ENCODE measurements at places on chromosomes 1 and 21. TPM values are rescaled to one million over a fixed set of nuclear protein-coding genes. Genes with fewer than 3 reads are reported as not detected.

The SEC16B gene
- total RNA-seq, result not detected

The CHIA gene
- total RNA-seq, result not detected

DNA sequence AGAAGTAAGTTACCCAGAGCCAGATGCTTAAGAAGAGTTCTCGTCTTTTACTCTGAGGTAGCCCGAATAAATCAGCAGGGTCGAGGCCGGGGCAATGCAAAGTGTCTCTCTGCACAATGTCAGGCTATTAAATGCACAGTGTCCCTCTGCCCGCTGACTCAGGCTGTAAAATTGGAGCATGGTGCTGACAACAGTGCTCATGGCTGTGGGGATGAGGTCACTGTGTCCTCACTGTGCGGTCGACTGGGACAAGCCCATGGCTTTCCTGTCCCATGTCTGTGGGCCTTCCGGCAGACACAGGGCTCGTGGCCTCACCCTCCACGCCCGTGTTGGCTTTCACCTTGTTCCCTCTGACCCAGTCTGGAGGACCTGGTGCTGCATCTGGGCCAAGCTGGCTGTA lies 14.6 kb upstream of the SLC2A1 start:
- H3K27me3 ChIP-seq, result no peaks in the 10 kb centered on the region
- no peak for DNase-seq
- peaks cover 8% of the 10 kb centered on the region for H3K36me3 ChIP-seq
- peaks cover 2% of the 10 kb centered on the region for H3K4me1 ChIP-seq

DNA sequence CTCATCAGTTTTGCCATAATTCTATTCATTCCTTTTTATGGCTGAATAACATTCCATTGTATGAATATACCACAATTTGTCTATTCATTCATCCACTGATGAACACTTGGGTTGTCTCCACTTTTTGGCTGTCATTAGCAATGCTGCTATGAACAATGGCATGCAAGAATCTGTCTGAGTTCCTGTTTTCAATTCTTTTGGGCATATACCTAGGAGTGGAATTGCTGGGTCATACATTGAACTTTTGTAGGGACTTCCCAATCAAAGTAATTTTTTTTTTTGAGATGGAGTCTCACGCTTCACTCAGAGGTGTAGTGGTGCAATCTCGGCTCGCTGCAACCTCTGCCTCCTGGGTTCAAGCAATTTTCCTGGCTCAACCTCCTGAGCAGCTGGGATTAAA lies 34.9 kb downstream of the AADACL4 start:
- H3K4me1 ChIP-seq, result no peaks in the 10 kb centered on the region
- H3K4me3 ChIP-seq, result no peak overlapping the region
- peaks cover 38% of the 10 kb centered on the region for H3K27me3 ChIP-seq
- DNase-seq, result no peak

- no peak for DNase-seq
- H3K4me1 ChIP-seq, result peaks cover 6% of the 10 kb centered on the region
- H3K27ac ChIP-seq, result no peak overlapping the region
- H3K4me3 ChIP-seq, result no peak overlapping the region
Observed at GRCh38 chr1:8438489-8438888, 120.6 kb downstream of the SLC45A1 start.

- no peaks in the 10 kb centered on the region for H3K36me3 ChIP-seq
- DNase-seq, result peak; percentile 88
- H3K27me3 ChIP-seq, result no peaks in the 10 kb centered on the region
Observed at GRCh38 chr1:229258031-229258756, 12.7 kb upstream of the RAB4A start.
